ENCODE measurements at places on chromosomes 1 and 21.

DNA sequence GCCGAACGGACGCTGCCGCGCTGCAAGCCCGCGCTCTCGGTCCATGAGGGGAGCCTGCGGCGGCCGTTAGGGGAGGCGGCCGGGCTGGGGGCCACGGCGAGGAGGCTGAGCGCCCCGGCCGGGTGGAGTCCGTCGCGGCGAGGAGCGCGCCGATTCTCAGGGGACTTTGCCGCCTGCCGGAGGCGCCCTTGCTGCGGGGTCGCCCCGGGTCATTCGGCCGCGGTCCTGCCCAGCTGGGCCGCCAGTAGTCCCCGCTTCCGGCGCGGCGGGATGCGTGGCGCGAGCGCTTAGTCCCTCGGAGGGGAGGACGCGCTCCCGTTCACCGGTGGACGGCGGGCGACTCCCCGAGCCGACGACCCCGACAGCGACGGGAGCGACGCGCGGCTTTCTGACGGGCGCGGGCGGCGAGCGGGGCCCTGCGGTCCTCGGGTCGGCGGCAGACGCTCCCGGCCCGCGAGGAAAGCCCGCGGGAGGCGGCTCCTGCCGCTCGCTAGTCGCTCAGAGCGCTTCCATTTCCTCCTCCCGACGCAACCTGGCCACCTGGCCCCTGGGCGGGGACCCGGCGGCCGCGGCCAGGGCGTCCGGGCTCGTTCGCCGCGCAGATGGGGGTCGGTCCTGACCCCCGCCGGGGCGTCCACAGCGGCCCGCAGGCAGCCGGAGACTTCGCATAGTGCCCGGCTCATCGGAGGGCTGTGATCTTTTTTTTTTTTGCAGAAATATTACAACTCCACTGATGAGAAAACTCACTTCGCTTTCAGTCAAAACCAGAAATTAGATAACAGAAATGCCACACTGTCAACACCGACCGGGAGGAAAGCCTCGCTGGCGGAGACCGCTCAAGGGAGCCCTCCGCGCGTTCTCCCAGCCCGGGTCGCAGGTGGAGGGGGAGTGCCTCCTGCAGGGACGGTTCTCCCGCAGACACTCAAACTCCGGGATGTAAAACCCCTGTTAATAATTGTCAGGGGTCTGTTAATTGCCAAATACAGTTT, 641 bp upstream of the ZBTB21 start:
- no peak for DNase-seq

GRCh38 chr21:32529679-32530078, 55.6 kb downstream of the TCP10L start:
- no peak for DNase-seq

DNA sequence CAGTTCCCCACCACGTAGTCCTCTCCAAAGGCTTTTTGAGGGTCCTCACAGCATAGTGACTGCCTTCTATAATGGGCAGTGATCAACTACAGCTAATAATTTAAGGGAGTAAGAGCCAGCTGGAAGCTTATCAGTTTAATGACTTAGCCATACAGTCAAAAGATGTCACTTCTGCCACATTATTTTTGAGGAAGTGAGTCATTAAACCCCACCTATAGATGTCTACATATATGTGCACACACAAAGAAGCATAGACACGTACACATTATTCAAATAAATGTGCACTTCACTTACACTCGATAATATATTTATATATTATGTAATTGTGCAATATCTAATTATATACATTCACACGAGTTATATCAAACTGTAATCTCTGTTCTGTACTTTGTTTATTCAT, 1704.7 kb downstream of the KCNT2 start:
- DNase-seq, result no peak

DNA sequence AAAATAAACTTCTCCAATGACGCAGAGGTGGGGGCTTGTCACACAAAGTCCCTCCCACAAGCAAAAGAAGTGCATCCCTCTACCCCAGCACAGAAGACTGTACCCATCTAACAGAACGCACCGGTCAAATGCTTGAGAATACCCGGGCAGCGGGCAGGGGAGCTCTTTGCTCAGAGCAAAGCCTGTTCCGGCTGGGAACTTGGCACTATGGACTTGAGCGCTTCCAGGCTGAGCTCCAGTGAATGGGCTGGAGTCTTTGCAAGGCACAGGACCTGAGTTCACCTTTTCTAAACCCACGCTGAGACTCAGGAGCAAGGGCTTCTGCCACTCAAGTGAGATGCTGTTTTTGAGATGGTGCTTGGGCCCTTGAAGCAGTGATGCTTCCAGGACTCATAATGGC, 20.3 kb downstream of the RHBG start:
- DNase-seq, result no peak

- no peak for DNase-seq
Measured at GRCh38 chr1:62361431-62361830, 42.2 kb upstream of the KANK4 start.
